Stimulated activated CD8-positive, alpha-beta memory T cell treated with anti-CD3 and anti-CD28 coated beads, Interleukin-4, amount 100 ng/mL, for 1 hour (primary cell): ENCODE measurements at places on chromosomes 4 and X.

DNA sequence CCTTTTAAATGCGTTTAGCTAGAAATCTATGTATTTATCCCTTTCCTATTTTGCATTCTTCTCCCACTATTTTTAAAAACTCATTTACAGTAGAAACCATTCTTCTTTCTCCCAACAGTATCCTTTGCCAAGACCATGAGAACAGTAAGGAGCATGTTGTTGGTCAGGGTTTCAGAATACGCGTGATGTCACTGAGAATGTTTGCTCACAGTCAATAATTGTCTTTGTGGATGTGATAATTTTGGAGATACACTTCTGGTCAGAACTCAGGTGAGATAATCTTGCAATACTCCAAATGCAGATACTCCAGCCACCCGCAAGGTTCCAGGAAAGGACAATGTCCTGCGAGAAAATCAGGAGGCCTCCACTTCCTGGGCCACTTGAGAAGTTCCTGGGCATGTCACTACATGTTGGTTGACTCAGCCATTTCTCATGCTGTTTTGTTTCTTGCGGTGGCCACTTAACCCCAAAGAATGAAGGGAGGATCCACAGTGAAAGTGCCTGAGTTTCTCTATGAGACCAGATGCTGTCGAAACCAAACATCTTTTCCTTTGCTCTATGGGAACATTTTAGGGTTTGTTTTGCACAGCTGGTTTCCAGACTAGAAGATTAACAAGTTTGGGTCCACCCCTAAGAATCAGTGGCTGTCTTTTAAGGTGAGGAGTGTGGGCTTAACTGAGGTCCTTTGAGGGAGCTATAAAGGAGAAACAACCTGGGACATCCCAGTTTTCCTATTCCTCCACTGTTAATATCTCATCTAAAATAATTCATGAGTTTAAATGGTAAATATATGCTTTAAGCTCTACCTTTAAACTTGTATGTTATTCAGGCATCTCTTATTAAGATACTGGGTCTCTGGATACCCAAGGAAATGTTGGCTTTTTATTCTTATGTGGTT lies 116.0 kb downstream of the SOWAHB start:
- no peak for DNase-seq

DNA sequence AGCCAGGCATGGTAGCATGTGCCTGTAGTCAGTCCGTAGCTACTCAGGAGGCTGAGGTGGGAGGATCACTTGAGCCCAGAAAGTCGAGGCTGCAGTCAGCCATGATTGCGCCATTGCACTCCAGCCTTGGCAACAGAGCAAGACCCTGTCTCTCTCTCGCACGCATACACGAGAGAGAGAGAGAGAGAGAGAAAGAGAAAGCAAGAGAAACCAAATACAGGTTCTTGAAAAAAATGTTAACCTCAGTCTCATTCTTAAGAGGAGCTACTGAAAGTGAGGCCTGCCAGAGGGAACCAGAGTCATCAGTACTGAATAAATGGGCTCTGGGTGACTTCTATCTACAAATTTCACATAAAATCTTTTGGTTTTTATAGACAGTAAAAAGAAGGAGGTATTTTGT lies 42.9 kb downstream of the KIAA0232 start:
- no peak for DNase-seq

DNA sequence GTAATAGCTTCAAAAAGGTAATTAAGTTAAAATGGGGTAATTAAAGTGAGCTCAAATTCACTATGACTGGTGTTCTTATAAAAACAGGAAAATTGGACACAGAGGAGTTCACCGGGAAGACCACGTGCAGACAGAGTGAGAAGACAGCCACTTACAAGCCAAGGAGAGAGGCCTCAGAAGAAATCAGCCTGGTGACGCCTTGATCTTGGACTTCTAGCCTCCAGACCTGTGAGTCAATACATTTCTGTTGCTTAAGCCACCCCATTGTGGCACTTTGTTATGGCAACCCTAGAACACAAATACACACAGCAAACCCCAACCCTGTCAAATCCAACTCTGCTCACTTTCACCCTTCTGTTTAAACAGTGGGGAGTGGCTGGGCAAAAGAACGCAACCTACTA lies 4.1 kb upstream of the CD38 start:
- no peak for DNase-seq

DNA sequence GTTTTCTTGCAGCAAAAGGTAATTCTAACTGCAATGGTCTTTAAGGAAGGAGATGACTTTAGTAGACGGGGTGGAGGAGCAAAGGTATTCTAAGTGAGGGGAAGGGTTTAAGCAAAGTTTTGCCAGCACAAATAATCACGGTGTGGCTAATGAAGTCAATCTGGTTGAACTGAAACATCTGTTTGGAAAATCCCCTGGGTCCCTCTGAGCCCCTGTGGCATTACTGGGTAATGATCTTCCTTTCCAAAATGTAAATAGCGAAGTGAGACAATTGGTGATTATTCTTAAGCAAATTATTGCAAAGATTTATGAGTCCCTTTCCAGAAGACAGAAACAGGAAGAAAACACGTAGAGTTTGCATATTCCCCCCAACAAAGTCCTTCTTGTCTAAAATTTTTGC lies 47.2 kb downstream of the FGFBP1 start:
- no peak for DNase-seq

DNA sequence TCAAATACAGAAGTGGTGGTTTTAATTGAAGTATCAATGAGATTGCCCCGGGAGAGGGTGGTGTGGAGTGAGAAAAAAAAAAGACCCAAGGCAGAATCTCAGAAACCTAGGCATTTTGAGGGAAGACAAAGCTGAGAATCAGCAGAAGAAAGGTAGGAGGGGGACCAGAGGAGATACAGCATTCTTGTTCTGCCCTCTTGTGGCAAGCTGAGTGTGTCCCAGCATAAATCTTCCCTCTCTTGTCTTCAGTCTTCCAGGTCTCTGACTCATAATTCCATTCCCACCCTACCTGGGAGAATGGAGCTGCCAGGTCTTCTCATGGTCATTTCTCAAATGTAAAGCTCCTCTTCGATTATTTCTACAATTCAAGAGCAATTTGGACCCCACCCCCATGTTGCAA lies 32.7 kb upstream of the MAGED1 start:
- no peak for DNase-seq

GRCh38 chr4:9811806-9812205 lies 30.4 kb downstream of the DRD5 start:
- DNase-seq: no peak

DNA sequence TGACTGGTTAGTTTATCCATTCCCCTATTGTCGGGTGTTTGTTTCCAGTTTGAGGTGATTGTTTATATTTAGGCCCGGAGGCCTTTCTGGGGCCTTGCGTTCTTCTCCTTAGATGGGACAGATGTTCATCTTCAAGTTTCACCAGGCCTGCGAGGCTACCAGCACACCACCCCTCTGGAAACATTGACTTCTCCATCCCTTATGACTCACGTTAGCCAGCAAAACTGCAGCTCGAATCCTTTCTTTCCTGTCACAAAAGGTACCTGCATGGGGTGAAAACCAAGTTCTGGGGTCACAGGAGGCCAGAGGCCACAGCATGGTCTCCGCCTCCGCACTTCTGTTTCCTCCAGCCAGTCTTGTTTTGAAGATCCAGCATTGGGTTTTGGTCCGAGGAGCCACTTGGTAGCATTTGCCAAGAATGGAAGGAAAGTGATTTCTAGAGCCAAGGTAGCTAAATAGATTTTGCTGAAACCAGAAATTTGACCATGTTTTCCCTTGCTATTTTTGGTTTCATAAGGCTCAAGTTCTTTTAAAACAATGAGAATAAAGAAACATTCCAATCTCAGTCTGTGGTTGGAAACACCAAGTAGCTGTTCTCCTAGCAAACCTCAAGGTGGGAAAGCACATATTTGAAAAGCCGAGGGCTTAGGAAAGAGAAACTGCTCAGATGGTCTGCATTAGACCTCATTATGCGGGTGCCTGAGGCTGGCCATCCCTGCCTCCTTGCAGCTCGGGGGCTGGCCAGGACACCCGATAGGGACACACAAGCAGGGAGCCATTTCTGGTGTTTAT lies 5.6 kb downstream of the NYX start:
- DNase-seq: no peak

DNA sequence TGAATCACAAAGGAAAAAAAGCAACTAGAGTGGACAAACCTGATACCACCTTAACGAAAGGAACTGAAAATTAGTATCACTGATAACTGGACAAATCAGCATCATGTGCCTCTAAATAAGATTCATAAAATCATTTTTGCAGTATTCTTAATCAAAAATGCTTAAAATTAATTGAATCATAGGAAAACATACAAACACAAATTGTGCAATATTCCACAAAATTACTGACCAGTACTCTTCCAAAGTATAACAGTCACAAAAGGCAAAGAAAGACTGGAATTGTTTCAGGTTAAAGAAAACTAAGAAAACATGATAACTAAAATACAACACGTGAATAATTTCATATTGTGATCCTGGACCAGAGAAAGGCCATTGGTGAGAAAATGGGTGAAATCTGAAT lies 27.1 kb downstream of the FBXW7 start:
- no peak for DNase-seq

GRCh38 chr4:169485791-169486742 lies 126.3 kb downstream of the NEK1 start:
- no peak for DNase-seq

GRCh38 chr4:61741327-61742096 lies 541.4 kb downstream of the ADGRL3 start:
- DNase-seq: no peak

- no peak for DNase-seq
Observed at GRCh38 chrX:83759872-83760271, 101.1 kb upstream of the CYLC1 start.

DNA sequence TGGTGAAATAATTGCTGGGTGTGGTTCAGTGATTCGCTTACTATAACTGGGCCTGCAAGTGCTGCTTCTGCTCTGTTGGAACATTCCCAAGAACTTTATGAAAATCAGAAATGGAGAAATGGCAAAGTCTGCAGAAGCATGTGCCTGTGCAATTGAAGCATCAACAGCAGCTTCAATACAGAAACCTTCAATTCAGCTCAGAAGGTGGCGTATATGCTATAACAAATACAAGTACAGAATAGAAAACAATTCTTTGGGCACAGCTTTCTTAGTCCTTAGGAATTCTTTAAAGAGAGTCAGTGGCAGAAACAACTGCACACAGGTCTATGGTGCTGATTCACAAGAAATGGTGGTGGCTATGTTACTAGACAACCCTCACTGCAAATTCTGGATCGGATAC lies 18.0 kb upstream of the PDHA2 start:
- no peak for DNase-seq

DNA sequence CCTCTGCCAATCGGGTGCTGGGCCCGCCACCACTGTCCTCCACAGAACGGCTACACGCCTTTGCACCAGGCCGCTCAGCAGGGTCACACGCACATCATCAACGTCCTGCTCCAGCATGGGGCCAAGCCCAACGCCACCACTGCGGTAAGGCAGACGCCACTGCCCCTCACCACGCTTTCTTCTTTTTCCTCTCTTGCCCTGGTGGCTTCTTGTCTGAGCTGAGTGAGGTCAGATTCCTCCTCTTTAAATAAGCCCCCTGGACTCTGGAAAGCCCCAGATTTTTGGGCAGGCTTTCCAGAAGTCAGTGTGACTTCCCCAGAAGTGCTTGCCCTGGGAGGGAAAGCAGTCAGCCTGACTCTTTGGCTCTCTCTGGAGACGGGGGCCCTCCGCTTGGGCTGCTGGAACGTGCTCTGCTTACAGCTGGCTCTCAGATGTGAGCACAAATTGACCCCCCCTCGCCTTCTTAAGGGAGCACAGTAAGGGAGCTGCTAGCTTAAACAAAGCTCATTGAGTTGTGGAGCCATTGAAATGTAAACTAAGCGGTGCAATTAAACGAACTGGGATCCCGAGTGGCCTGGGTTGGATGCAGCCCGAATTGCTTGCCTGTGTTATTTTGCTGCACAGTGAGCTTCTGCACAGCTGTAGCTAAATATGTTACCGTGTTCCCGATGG lies 243.1 kb downstream of the ANK2 start:
- DNase-seq: no peak

DNA sequence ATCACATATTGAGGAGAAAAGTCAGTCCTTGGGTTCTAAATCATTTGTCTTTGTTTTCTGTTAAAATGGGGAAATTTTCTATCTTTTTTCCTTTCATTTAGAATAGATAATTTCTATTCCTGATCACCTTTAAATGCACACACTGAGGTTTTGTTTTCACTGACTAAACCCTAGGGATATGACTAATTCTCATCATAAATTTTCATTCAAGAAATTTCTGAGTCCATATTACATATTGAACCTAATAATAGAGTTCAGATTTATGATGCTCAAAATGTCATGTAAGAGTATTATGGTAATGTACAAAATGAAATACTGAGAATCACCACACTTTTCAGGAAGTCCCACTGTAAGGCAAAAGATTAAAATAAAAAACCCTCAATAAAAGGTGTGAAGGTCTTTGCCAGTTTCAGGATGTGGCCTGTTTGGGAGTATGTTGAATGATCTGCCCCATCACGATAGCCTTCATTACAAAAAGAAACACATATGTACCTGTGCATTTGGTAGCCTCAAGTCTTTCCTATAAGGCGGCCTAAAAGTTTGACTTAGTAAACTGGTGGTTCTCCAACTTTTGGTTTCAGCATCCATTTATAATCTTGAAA lies 49.4 kb downstream of the LEF1 start:
- DNase-seq: no peak

DNA sequence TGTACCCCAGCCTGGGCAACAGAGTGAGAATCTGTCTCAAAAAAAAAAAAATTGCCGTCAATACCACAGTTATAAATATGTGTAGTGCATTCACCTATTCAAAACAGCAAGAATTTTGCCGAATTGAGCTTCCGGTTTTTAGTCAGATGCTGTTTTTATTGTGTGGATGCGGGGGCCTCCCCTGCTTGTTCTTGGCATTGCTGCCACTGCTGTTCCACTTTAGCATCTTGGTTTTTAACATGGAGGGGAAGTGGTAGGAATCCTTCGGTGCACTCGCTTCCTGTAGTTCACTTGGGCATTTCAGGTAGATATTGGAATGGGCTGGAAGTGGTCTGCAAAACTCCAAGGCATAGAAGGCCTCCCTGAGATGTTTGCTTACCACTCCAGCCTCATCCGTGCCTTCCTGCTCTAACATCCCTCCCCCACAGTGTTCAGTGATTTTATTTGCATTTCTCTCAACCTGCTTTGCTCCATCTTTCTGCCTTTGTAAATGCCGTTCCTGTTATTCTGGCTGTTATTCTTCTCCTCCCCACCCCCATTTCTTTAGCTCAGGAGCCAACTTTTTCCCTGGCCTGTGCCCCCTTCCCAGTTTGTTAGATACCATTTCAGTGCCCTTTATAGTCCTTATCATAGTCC lies 25.5 kb downstream of the MOB1B start:
- no peak for DNase-seq

GRCh38 chrX:155841232-155841631 lies 39.9 kb upstream of the VAMP7 start:
- no peak for DNase-seq

DNA sequence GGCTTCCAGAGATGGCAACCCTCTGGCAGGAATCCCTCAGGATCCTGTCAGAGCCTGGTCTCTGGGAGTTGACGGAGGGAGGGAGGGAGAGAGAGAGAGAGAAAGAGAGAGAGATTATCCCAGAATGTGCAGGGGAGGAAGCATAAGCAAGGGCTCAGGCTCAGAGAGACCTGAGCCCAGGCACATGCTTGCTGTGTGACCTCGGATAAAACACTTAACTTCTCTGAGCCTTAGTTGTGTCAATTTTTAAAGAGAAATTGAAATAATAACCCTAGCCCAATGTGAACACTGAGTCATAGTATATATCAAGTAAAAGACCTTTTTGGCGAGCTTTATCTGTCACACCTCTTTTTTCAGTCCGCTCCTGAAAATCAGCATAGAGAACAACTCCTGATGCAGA lies 473 bp upstream of the USP51 start:
- no peak for DNase-seq

GRCh38 chrX:106898462-106898861 lies 4.7 kb downstream of the RIPPLY1 start:
- DNase-seq: no peak

GRCh38 chrX:66163849-66164411 lies at the start of gene HEPH:
HEPH (plus strand) TSS chrX:66164247; CDS start chrX:66170571, 6,324 bp downstream.
- DNase-seq: no peak
